ENCODE measurements at places on chromosomes 5 and 9.

DNA sequence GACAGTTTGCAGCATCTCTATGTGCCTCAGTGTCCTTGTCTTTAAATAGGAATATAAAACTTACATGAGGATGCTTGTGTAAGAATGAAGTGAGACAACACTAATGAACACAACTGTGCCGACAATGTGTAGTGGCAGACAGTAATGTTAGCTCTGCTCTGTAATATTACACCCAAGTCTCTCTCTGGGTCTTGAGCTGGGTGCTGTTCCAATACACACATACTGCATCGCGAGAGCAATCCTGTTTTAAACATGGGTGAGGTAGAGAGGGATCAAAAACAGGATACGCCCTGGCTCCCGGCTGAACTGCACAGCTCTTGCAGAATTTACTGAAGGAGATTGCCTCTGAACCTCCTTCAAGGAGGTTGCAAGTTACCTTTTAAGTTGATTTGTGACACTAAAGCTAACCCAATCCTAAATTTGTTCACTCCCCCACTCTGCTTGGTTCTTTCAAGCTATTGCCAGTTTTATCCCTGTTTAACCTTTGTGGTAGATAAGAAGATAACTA is 155.2 kb upstream of the ISL1 start:
- no peak for DNase-seq
- no peak overlapping the region for H3K4me3 ChIP-seq
- H3K27me3 ChIP-seq: no peaks in the 10 kb centered on the region
- no peaks in the 10 kb centered on the region for H3K4me1 ChIP-seq

GRCh38 chr5:112267231-112267630 is 151.8 kb downstream of the EPB41L4A start:
- H3K4me3 ChIP-seq: no peak overlapping the region
- H3K27ac ChIP-seq: no peak overlapping the region
- H3K4me1 ChIP-seq: no peaks in the 10 kb centered on the region
- H3K36me3 ChIP-seq: no peaks in the 10 kb centered on the region

DNA sequence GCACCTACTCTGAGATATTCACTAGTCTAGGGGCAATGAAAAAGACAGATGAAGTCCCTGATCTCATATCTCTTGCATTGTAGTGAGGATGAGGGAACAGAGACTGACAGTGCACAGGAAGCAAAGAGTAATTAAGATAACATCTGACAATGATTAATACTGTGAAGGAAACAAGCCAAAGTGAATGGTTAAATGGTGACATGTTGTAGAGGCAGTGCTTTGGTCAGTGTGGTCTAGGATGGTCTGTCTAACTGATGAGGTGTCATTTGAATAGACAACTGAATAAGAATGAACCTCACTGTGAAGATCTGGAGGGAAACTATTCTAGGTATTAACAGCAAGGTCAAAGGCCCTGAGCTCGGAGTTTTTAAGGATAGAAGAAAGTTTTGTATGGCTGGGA is 333.3 kb upstream of the GRIA1 start:
- H3K4me1 ChIP-seq: no peaks in the 10 kb centered on the region
- DNase-seq: no peak
- no peaks in the 10 kb centered on the region for H3K36me3 ChIP-seq

- H3K27me3 ChIP-seq: peaks cover 61% of the 10 kb centered on the region
- no peak overlapping the region for H3K4me3 ChIP-seq
- no peak overlapping the region for H3K27ac ChIP-seq
- DNase-seq: no peak
- no peaks in the 10 kb centered on the region for H3K36me3 ChIP-seq
Observed at GRCh38 chr5:179326122-179326927, 18.9 kb downstream of the ADAMTS2 start.

- H3K4me3 ChIP-seq: no peak overlapping the region
- H3K4me1 ChIP-seq: peaks cover 11% of the 10 kb centered on the region
- no peak overlapping the region for H3K27ac ChIP-seq
- H3K36me3 ChIP-seq: no peaks in the 10 kb centered on the region
Observed at GRCh38 chr5:132323202-132323601, 29.0 kb downstream of the SLC22A4 start.

DNA sequence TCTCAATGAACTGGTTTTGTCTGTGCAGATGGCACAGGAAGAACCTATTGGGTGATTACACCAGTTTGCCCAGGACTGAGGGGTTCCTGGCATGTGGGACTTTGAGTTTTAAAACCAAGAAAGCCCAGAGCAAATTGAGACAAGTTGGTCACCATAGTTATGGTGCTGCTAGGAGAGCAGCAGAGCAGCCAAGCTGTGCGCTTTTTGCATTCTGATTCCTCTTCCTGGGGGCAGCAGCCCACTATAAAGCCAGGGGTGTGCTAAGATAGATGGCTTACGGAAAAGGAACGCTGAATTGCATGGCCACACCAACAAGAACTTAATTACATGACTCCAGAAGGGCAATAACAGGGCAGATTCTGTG is 49.7 kb downstream of the TIMD4 start:
- no peaks in the 10 kb centered on the region for H3K4me1 ChIP-seq
- no peak overlapping the region for H3K27ac ChIP-seq
- H3K27me3 ChIP-seq: peaks cover 23% of the 10 kb centered on the region
- DNase-seq: no peak
- H3K36me3 ChIP-seq: no peaks in the 10 kb centered on the region
- H3K4me3 ChIP-seq: no peak overlapping the region

GRCh38 chr5:149975409-149975808 is 14.9 kb downstream of the SLC26A2 start:
- DNase-seq: no peak
- H3K4me3 ChIP-seq: no peak overlapping the region
- H3K27ac ChIP-seq: no peak overlapping the region

- H3K4me1 ChIP-seq: no peaks in the 10 kb centered on the region
- no peaks in the 10 kb centered on the region for H3K36me3 ChIP-seq
- DNase-seq: no peak
- H3K27me3 ChIP-seq: no peaks in the 10 kb centered on the region
Observed at GRCh38 chr5:10538789-10539686, 24.8 kb upstream of the ANKRD33B start.

DNA sequence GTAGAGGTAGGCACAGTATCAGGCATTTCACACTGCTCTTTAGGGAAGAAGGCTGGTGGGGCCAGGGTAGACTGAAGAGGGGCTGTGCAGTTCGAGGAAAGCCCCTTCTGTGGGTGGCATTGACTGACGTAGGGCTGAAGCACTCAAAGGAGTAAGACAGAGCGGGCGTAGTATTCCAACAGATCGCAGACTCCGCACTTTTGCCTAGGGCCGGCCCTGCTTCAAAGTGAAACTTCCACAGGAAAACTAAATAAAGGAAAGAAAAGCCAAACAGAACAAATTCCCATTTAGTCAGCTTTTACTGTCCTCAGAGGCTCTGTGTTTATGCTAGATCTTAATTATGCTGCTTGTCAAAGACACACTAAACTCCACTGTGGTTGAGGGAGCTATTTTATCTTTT is 493.0 kb upstream of the WWC1 start:
- H3K4me1 ChIP-seq: no peaks in the 10 kb centered on the region
- no peak overlapping the region for H3K27ac ChIP-seq
- DNase-seq: no peak
- peaks cover 22% of the 10 kb centered on the region for H3K27me3 ChIP-seq
- H3K4me3 ChIP-seq: no peak overlapping the region

GRCh38 chr5:156459812-156460385 is 132.9 kb downstream of the SGCD start:
- DNase-seq: no peak
- no peaks in the 10 kb centered on the region for H3K4me1 ChIP-seq
- no peak overlapping the region for H3K4me3 ChIP-seq
- H3K36me3 ChIP-seq: no peaks in the 10 kb centered on the region
- no peak overlapping the region for H3K27ac ChIP-seq

GRCh38 chr5:143056792-143057579 is 286.8 kb downstream of the ARHGAP26 start:
- no peaks in the 10 kb centered on the region for H3K27me3 ChIP-seq
- H3K4me1 ChIP-seq: peaks cover 37% of the 10 kb centered on the region
- H3K4me3 ChIP-seq: no peak overlapping the region

- H3K4me3 ChIP-seq: no peak overlapping the region
- peak; percentile 54 for DNase-seq
- no peak overlapping the region for H3K27ac ChIP-seq
- no peaks in the 10 kb centered on the region for H3K27me3 ChIP-seq
Observed at GRCh38 chr9:115109486-115109885, 8.5 kb downstream of the TNC start.

DNA sequence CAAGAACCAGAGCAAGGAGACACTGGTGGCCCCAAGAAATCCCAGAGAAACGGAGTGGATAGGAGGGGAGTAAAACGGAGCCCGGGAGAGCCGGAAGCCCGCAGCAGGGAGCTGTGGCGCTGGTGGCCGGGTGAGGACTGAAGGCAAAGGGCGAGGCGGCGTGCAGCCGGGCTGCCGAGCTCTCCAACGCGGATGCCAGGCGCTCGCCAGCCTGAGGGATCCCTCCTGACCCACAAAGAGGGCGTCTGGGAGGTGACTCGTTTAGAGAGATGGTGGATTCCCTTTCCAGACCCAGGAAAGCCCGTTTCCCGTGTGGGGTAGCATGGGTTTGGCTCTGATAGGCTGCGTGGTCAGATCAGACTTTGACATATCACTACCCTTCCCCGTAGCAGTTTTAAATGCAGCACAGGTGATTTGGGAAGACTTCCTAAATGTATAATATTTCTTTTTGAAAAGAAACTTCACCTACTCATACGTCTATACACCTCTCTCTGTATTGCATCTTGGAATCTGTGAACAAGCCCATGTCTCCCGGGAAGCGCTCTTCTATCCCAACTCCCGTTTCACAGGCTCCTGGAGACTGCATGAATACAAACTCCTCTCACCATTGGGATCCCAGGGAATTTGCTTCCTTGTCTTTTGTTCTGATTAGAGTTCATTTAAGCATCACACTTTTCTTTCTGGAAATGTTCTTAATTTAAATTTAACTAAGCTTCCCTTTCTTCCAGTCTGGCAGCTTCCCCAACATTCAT is 158.1 kb downstream of the C9orf152 start:
- no peaks in the 10 kb centered on the region for H3K36me3 ChIP-seq
- peak overlapping the region; percentile 65 for H3K27ac ChIP-seq
- peaks cover 14% of the 10 kb centered on the region for H3K4me1 ChIP-seq
- H3K4me3 ChIP-seq: peak overlapping the region; percentile 99
- peak; percentile 30 for DNase-seq

DNA sequence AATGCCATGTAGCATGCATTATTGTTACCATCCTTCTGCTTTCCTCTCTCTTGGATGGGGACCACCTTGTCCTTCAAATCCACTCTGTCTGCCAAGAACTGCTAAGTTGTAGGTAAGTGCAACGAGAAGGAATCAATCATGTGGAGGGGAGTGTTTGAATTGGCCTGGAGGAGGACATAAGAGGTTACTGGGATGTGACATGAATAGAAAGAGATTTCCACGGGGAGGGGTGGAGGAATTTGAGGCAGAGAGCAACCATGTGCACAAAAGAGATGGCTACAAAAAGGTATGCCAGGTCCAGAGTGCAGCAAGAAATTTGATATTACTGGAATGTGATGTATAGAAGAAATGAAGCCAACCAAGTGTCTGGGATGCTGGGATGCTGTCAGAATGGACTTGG is 648.9 kb upstream of the KLF4 start:
- peaks cover 8% of the 10 kb centered on the region for H3K4me1 ChIP-seq
- no peak overlapping the region for H3K27ac ChIP-seq
- H3K36me3 ChIP-seq: no peaks in the 10 kb centered on the region
- H3K27me3 ChIP-seq: no peaks in the 10 kb centered on the region
- H3K4me3 ChIP-seq: no peak overlapping the region

DNA sequence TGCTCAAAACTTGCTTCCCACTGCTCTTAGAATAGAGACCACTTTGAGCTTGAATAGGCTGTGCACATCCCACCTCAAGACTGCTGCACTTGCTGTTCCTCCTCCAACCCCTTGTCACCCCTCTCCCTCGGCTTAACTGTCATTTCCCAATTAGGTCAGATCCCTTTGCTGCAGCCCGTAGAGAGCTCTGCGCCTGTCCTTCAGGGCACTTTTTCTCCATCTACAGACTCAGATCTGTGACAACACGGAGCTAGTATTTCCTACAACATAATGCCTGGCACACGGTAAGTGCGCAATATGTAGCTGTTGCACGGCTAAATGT is 485 bp upstream of the HABP4 start:
- H3K4me3 ChIP-seq: peak overlapping the region; percentile 68
- no peaks in the 10 kb centered on the region for H3K27me3 ChIP-seq
- H3K4me1 ChIP-seq: peaks cover 18% of the 10 kb centered on the region
- no peaks in the 10 kb centered on the region for H3K36me3 ChIP-seq
- no peak overlapping the region for H3K27ac ChIP-seq

DNA sequence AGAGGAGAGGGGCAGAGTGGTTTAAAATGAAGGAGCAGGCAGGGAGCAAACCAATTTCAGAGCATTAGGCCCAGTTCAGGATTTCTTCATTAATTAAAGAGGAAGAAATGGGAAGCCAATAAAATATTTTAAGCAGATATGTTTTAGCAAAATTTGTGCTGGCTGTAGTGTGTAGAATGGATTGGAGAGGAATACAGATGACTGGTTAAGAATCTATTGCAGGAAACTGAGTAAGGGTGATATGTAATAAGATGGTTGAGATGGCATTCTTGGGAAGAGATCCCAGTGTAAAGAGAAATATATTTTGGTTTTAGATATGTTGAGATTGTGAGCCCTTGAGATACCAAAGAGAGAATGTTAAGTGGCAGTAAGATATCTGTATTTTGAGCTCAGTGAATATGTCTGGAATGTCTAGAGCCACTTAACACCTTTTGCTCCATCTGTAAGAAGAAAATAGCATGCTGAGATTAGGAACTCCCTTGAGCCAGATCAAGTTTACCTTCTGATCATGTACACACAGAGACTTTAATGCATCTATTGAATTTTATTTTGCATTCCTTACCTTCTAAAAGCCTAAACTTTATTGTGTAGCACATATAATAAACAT is 79.5 kb upstream of the SLC27A6 start:
- no peaks in the 10 kb centered on the region for H3K4me1 ChIP-seq
- peaks cover 3% of the 10 kb centered on the region for H3K27me3 ChIP-seq
- H3K36me3 ChIP-seq: no peaks in the 10 kb centered on the region
- no peak for DNase-seq

GRCh38 chr5:88487066-88487465 is 218.4 kb upstream of the TMEM161B start:
- H3K4me1 ChIP-seq: no peaks in the 10 kb centered on the region
- no peaks in the 10 kb centered on the region for H3K36me3 ChIP-seq
- DNase-seq: no peak
- no peaks in the 10 kb centered on the region for H3K27me3 ChIP-seq

DNA sequence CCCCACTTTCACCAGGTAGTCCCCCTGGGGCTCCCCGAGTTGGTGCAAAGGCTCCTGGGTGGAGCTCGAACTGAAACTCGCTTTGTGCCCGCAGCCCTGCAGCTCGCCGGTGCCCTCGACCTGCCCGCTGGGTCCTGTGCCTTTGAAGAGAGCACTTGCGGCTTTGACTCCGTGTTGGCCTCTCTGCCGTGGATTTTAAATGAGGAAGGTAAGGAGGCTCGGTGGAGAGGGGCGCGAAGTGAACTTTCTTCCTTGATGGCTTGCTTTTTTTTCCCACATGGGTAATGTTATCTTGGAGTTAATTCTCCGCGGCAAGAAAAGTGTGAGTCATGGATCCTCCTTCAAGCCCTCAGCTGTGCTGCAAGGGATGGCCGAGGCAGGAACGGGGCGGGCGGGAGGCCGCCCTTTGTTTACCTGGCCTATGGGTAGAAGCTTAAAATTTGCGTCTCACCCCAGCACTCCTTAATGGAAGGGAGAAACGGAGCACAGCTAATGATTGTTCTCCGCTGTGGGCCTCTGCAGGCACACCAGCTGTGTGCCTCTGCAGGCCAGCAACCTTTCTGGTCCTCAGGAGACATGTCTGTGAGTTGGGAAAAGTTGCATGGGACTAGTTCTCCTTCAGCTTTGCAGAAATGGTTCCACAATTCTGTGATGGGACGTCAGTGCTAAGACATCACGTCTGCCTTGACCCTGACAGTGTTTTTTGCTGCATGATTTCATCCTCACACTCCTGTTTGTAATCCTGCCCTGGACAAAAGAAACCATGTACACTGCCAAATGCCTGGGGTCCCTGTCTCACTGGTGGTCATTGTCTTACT is 1.1 kb downstream of the MAMDC2 start:
- peaks cover 5% of the 10 kb centered on the region for H3K27me3 ChIP-seq
- DNase-seq: no peak
- no peaks in the 10 kb centered on the region for H3K36me3 ChIP-seq
- no peak overlapping the region for H3K27ac ChIP-seq
- H3K4me3 ChIP-seq: no peak overlapping the region
